ENCODE measurements at places on chromosomes 13 and 19.

DNA sequence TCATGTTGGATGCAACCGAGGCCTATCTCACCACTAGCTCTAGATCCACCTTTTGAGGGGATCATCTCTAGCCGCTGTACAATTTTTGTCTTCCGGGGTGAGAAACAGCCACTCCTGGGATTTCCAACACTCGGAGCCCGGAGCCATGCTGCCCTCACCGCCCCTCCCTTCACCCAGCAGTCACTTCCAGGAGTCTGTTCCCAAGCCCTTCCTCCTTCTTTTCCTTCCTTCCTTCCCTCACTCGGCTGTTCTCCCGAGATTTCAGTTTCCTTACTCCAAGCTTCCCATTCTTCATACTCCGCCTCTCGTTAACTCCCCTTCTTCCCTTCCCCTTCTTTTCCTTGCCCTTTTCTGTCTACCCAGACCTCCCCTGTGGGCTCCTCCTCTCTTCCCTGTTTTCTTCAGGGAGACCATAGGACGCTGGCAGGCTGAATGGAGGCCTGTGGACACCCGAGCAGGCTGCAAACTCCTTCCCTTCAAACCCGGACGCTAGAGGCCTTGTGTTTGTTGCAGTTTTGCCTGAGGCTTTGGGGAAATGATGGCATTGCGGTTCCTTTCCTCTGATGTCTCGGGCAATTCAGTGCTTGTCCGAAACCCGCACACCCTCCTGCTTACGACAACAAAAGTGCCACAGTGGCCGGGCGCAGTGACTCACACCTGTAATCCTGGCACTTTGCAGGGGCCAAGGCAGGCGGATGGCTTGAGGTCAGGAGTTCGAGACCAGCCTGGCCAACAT lies 96.0 kb downstream of the CAB39L start:
- DNase-seq: no peak

DNA sequence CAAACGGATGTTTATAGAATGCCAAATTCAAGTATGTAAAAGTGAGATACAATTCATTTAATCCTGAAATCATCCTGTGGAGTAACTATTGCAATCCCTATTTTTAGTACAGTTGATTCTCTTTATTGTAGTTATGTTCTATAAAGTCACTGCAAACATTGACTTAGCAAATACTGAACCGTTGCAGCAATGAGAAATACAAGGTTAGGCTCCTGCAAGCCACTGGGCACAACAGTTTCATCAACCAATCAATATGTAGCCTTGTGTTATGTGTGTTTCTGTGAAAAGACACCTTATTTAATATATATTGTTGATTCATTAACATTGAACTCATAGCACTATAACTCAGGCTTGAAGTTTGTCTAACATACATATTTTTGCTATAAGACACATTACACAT lies 174.4 kb downstream of the DCT start:
- DNase-seq: no peak

DNA sequence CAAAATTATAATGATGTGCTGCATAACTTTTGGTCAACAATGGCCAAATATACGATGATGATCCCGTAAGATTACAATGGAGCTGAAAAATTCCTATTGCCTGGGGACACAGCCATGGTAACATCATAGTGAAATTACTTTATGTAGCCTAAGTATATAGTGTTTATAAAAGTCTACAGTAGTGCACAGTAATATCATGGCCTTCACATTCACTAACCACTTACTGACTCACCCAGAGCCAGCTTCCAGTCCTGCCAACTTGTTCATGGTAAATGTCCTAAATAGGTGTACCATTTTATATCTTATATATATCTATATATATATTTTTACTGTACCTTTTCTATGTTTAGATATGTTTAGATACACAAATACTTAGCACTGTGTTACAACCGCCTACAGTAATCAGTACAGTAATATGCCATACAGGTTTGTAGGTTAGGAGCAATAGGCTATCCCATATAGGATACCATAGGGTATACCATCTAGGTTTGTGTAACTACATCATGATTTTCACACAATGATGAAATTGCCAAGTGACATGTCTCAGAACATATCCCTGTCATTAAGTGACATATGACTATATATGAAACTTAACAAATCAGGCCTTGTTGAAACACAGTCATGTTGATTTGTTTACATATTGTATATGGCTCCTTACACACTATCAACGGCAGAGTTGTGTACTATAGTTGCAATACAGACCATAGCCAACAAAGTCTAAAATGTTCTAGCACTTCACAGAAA lies 23.7 kb downstream of the DIS3 start:
- no peak for DNase-seq

GRCh38 chr19:46975925-46976782 lies 43.5 kb upstream of the NPAS1 start:
- DNase-seq: no peak

All from stimulated activated CD8-positive, alpha-beta memory T cell treated with anti-CD3 and anti-CD28 coated beads, Interleukin-7, amount 100 ng/mL, for 1 hour (primary cell).